ENCODE measurements at places on chromosomes 6 and 20.

DNA sequence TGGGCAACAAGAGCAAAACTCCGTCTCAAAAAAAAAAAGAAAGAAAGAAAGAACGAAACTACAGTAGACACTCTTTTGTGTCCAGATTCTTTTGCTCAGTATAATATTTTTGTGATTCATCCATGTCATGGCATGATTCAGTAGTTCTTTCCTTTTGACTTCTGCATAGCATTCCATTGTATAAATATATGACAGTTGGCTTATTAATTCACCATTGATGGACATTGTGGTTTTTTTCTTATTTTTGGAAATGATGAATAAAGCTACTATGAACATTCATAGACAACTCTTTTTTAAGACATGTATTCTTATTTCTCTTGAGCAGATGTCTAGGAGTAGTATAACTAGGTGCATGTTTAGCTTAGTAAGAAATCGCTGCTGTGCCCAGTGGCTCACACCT, 10.3 kb upstream of the IER3 start:
- no peak for DNase-seq

- no peak for DNase-seq
These were observed 19.9 kb downstream of the TPD52L1 start for GRCh38 chr6:125173341-125174095.

- no peak for DNase-seq
These were observed 453.1 kb upstream of the MARCKS start for GRCh38 chr6:113403966-113404595.

GRCh38 chr6:170137176-170137891, 153.5 kb downstream of the DLL1 start:
- no peak for DNase-seq

DNA sequence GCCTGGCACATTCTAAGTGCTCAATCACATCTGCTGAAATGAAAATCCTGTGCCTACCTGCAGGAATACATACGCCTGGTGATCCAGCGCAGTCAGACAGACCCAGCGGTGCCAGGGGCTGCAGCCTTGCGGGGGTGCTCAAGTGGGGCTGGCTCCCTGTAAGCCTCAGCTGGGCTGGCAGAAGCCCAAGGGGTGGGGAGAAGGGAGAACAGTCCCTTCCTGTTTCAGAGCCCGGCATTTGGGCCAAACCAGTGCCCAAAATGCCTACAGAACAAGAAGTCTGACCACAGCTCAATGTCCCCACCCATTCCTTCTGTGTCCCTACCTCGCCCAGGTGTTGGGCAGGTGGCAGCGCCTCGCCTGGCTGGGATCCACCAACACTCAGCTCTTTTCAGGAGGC, 22.6 kb downstream of the KCNK15 start:
- no peak for DNase-seq

DNA sequence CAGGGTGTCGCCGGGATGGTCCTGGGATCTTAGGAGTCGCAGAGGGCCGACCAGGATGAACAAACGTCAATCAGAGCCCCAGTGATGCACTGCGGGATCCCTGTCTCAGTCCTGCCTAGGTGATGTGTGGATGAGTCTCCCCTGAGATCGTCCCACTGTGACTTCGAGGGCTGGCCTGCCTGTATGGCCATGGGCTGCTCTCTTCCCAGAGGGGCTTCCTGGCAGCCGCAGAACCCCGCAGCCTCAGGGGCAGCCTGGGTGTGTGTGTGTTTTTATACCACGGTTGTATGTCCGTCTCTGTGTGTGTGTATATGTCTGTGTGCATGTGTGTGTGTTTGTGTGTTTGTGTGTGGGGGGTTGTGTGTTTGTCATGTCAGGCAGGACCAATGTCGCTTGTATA, 111.6 kb downstream of the MYLK4 start:
- DNase-seq, result no peak

DNA sequence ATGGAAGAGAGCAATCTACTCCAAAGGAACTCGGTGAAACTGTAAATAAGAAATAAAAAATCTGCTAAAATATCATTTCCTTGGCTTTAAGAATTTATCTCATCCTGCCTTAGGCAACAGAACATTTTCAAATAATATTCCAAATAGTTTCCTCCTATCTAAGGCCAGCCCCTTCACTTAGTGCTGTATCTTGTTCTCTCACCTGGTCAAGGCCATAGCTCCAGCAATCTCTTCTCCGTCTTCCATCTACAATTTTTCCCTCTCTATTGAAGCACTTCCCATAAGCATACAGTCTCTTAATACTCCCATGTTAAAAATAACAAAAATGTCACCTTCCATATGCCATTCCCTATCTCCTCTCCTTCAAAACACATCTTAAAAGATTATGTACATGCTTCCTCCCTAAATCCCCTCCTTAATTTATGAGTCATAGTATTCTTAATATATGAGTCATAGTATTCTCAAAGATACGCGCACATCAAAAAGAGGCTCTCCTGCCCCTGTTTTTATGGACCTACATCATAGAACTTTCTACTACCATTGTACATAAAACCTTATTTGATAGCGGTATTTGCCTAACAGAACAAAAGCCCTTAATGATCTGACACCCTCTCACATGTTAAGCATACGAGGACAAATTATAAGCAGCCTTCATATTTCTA, 146.9 kb downstream of the PDE10A start:
- no peak for DNase-seq

DNA sequence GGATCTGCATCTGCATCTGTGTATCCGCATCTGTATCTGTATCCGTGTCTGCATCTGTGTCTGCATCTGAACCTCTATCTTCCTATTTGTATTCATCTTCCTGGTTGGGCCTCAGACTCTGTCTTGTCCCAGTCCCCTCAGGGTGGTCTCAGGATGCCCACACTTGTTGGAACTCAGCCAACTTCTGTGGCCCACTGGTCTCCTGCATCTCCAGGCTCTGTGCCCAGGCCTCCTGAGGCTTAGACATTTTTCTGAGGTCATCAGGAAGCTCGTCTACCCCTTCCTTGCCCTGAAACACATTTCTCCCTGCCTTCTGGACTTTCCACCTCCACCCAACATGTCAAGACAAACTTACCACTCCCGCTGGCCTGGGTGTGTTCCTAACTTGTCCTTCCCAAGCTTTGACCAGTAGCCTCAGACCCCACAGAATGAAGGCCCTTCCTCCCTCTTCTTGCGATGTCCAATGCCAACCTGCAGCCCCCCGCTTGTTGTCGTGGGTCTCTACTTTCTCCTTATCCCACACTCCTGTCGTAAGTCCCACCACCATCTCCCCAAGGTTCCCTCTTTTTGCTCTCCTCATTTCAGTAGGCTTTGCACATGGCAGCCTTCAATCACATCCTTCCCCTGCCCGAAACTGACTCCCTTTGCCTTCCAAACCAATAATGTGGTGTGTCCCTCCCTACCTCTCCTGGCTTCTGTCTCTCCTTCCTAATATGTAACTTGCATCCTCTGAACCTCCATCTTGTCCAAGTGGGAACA, 176.5 kb downstream of the DLL1 start:
- peak; percentile 6 for DNase-seq

GRCh38 chr20:57088436-57088835, 178.0 kb downstream of the BMP7 start:
- DNase-seq, result no peak

DNA sequence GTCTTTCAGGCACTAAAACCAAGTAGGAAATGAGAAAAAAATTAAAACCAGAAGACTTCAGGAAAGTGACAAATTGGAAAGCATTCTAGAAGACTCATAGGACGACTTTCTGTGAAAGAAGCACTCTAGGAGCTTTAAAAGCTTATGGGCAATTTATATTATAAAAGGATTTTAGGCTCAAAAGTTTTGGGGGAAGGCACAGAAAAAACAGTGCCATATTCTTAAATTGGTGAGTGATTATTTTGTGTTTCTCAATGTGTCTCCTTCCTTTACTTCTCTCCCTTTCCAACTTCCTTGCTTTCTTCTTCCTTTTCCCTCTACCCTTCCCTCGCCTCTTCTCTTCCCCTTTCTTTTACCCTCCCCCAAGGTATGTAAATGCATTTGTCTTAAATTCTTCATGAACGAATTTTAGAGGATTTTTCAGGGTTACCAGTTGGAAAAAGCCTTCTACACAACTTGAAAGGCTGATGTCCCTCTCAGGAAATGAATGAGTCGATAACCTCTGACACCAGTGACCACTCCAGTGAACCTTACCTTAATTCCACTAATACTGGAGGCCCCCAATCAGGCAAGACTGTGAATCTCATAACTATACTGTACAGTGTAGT, 2.6 kb upstream of the LIN28B start:
- no peak for DNase-seq

- no peak for DNase-seq
These were observed 410.7 kb upstream of the JAG1 start for GRCh38 chr20:11084508-11084907.

GRCh38 chr6:30601436-30601814, 15.6 kb downstream of the PPP1R10 start:
- DNase-seq, result no peak

GRCh38 chr20:34129518-34130162, 17.6 kb upstream of the EIF2S2 start:
- peak; percentile 85 for DNase-seq

DNA sequence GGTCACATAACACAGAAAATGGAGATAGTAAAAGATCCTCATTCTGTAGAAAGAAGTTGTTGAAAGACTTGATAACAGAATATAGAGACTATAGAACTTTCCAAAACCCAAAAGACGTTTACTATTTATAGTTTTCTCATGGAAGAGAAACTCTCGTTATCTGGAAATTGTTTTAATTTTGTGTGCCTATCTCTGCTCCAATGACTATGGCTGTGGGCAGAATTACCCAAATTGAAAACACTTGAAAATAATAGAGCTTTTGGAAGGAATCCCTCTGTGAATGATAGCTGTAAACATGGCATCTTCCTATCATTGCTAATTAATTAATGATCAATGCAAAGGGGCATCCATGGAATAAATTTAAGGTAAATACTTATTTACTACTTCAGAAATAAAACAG, at the start of gene DEFB114:
DEFB114 (minus strand) TSS at position 101 of the 400 bp plus-strand sequence; CDS start at position 42, 59 bp downstream.
- no peak for DNase-seq

GRCh38 chr20:52446421-52447224, 255.0 kb upstream of the ZFP64 start:
- DNase-seq, result no peak

Data from SK-N-SH (cell line).